Activated CD4-positive, alpha-beta T cell treated with anti-CD3 and anti-CD28 coated beads, Interleukin-2, amount 10 ng/mL, durations not matched to agents 7 days and 5 days (primary cell): ENCODE measurements at places on chromosomes 16 and 17. TPM values are rescaled to one million over a fixed set of nuclear protein-coding genes. Genes with fewer than 3 reads are reported as not detected.

DNA sequence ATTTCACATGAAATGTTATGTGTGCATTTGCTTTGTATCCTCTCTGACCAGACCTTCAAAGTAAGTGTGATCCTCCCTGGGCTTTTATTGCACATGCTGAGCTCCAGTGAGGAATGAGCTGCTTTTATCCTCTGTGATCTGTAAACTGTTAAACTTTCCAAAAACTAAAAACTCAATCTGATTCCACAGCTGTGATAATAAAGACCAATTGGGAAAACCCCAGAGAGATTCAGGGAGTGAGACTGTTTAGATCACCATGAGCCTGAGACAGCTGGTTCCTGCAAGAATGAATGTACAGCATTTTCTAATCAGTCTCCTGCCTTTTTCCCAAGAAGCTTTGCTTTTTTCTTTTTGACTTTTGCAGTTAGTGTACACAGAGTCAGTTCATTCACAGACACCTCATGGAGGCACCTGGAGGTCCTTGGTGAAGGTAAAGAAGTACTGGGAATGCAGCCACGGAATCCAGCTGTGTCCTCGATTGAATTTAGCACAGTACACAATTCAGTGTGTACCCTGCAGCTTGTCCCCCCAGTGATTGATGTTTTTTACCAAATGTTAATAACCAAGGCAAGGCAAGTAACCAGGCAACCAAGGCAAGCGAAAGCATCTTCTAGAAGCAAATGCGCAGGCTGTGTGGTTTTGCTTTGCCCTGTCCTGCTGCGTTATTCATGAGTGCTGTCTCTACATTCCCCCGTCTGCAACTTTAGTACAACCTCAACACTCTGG lies 182.6 kb downstream of the LGALS9B start:
- peaks cover 13% of the 10 kb centered on the region for H3K4me1 ChIP-seq
- no peak for DNase-seq
- H3K27me3 ChIP-seq, result no peaks in the 10 kb centered on the region
- peaks cover 4% of the 10 kb centered on the region for H3K36me3 ChIP-seq

TMEM220 gene
- 0.42 TPM for total RNA-seq

- H3K27ac ChIP-seq, result no peak overlapping the region
- no peaks in the 10 kb centered on the region for H3K4me1 ChIP-seq
- peaks cover 4% of the 10 kb centered on the region for H3K27me3 ChIP-seq
Measured at GRCh38 chr16:10123141-10123540, 59.1 kb downstream of the GRIN2A start.

GRCh38 chr16:13110124-13110796 lies 208.9 kb downstream of the SHISA9 start:
- no peak overlapping the region for H3K4me3 ChIP-seq
- DNase-seq, result no peak
- H3K4me1 ChIP-seq, result no peaks in the 10 kb centered on the region
- no peaks in the 10 kb centered on the region for H3K36me3 ChIP-seq

SDR42E1 gene
- 10.2 TPM for total RNA-seq

DNA sequence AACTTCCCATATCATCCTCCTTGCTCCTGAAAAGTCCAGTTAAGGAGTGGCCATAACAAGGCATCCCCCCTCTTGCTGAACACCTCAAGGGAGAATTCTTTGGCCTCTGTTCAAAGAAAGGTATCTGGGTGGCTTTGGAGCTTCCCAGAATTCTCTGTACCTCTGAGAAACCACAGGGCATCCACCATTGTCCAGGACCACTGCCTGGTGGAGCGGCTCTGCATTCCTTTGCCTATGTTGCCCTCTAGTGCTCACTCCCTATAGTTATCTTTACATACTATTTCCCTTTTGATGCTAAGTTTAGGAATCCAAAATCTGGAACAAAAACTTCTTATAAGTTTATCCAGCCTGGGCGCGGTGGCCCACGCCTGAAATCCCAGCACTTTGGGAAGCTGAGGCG lies 30.3 kb downstream of the CHD9NB start:
- H3K27me3 ChIP-seq, result no peaks in the 10 kb centered on the region
- no peak overlapping the region for H3K4me3 ChIP-seq
- H3K36me3 ChIP-seq, result no peaks in the 10 kb centered on the region
- H3K27ac ChIP-seq, result no peak overlapping the region
- DNase-seq, result peak; percentile 7
- no peaks in the 10 kb centered on the region for H3K4me1 ChIP-seq

GPR179 gene
- not detected for total RNA-seq

ABHD15 gene
- 16.9 TPM for total RNA-seq

NIP7 gene
- total RNA-seq, result 36.5 TPM

- H3K4me3 ChIP-seq, result no peak overlapping the region
- peaks cover 2% of the 10 kb centered on the region for H3K4me1 ChIP-seq
- H3K36me3 ChIP-seq, result no peaks in the 10 kb centered on the region
Measured at GRCh38 chr17:82836823-82837357, 2.9 kb downstream of the ZNF750 start.

GRCh38 chr17:79842656-79843473 lies 3.6 kb upstream of the CBX4 start:
- peaks cover 27% of the 10 kb centered on the region for H3K4me1 ChIP-seq
- no peak for DNase-seq
- peak overlapping the region; percentile 50 for H3K27ac ChIP-seq
- H3K27me3 ChIP-seq, result peaks cover 52% of the 10 kb centered on the region

DNA sequence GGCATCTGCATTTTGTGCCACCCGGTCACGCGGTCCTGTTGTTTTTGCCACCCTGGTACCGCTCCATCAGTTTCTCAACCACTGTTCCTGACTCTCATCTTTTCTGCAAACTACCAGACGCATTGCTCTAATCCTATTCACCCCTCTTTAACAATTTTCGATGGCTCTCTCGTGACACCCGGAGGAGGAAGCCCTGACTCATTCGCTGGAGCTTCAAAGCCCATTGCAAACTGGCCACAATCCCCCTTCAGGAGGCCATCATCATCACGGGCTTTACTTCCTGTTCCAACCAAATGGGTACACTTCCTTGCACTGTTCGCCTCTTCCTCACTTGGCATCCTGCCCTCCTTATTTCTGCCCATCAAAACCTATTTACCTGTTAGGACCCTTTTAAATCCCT lies 155.3 kb downstream of the RGS9 start:
- H3K27me3 ChIP-seq, result peaks cover 5% of the 10 kb centered on the region
- peaks cover 4% of the 10 kb centered on the region for H3K4me1 ChIP-seq
- H3K4me3 ChIP-seq, result no peak overlapping the region
- no peak overlapping the region for H3K27ac ChIP-seq
- no peak for DNase-seq
